ENCODE measurements at places on chromosomes 12 and 14. TPM values are rescaled to one million over a fixed set of nuclear protein-coding genes. Genes with fewer than 3 reads are reported as not detected.
A peak's percentile ranks its signal among the peaks of the same experiment; 100 is the strongest.

DNA sequence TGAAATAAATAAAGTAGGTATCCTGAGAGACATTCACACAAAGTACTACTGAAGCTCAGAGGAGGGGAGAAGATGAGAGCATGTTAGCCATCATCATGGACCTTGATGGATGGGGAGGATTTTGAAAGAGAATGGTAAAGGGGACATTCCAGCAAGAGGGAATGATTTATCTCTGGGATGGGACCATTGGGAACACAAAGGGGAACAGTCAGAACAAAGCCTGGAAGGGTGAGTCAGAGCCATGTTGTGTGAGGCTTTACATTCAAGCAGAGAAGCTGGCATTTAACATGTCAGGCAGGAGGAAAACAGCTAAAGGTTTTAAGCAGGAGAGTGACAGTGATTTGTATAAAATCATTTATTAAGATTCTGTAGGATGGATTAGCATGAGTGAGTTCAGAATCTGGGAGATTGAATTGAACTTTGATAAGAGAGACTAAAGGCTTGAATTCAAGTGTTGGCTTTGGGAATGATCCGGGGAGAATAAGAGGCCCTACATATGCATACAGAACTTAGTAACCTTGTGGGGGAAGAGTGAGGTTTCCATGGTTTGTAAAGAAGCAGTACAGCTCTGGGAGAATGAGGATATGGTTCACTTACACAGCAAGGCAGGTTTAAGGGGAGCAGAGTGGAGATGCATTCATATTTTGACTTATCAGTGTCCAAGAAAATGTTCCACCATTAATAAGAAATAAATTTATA lies 174.4 kb downstream of the SYT10 start:
- no peaks in the 10 kb centered on the region for H3K27me3 ChIP-seq
- H3K36me3 ChIP-seq, result no peaks in the 10 kb centered on the region
- no peak overlapping the region for H3K4me3 ChIP-seq
- no peak for DNase-seq
- no peaks in the 10 kb centered on the region for H3K4me1 ChIP-seq

GRCh38 chr12:67671892-67672291 lies 23.3 kb downstream of the DYRK2 start:
- no peak overlapping the region for H3K4me3 ChIP-seq
- H3K36me3 ChIP-seq, result peaks cover 8% of the 10 kb centered on the region
- DNase-seq, result no peak
- H3K27me3 ChIP-seq, result no peaks in the 10 kb centered on the region

DNA sequence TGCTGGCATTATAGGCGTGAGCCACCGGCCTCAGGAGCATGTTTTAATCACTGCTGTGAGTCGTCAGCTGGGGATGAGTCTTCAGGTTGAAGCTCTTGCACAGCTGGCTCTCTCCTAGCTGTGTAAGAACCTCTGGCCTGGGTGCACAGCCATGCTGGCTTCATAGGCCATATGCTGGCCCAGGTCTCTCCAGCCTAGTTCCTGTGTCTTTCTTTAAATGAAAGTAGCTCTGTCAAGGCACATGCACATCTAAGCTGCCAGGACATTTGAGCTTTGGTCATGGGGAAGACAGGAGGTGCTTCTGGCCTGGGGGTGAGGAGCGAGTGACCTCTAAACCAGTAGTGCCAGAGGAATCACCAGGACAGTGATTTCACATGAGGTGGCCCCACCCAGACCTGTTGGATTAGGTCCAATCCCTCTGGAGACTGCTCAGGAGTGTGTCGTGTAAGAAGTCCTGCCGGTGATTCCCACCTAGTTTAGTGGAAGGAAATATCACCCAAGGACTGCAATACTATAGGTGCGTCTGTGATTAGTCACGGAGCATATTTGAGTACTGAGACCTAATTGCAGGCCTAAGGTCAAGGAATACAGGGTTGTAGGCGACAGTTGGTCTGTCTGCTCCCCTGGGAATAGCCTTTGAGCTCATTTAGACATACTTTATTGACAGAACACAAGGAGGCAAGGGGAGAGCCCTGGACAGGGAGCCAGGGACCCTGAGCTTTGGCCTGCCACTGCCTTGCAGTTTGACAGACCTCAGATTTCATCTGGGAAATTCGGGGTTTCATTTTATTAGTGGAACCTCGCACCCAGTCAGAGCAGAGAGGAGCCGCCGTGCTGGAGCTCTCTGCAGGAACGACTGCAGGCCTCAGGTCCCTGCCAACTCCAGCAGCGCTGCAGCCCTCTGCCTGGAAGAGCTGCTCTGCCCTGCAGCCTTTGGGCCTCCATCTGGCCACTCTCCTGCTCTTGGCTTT lies 67.0 kb downstream of the ANKRD9 start:
- peaks cover 7% of the 10 kb centered on the region for H3K4me1 ChIP-seq
- no peaks in the 10 kb centered on the region for H3K27me3 ChIP-seq
- H3K36me3 ChIP-seq, result peaks cover 5% of the 10 kb centered on the region
- H3K4me3 ChIP-seq, result no peak overlapping the region

DNA sequence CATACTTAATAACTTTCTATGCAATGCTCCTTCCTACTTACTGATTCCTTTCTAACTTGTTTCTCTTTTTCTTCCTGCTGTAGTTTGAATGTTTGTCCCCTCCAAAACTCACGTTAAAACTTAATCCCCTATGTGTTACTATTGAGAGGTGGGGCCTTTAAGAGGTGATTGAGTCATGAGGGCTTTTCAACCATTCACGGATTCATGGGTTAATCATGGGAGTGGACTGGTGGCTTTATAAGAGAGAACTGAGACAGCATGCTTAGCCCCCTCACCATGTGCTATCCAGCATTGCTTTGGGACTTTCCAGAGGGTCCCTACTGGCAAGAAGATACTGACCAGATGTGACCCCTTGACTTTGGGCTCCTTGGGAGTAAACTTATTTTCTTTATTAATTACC lies 66.0 kb upstream of the TRIM9 start:
- H3K27ac ChIP-seq, result no peak overlapping the region
- H3K36me3 ChIP-seq, result no peaks in the 10 kb centered on the region
- no peak overlapping the region for H3K4me3 ChIP-seq
- no peak for DNase-seq
- H3K27me3 ChIP-seq, result no peaks in the 10 kb centered on the region

GRCh38 chr14:67733616-67734015 lies 31.9 kb downstream of the RDH12 start:
- H3K36me3 ChIP-seq, result no peaks in the 10 kb centered on the region
- no peak for DNase-seq
- H3K27ac ChIP-seq, result no peak overlapping the region
- no peak overlapping the region for H3K4me3 ChIP-seq
- H3K4me1 ChIP-seq, result peaks cover 2% of the 10 kb centered on the region

GRCh38 chr12:100061814-100062213 lies 77.1 kb upstream of the ANKS1B start:
- peaks cover 4% of the 10 kb centered on the region for H3K36me3 ChIP-seq
- H3K4me3 ChIP-seq, result no peak overlapping the region
- DNase-seq, result no peak
- H3K27ac ChIP-seq, result no peak overlapping the region
- H3K4me1 ChIP-seq, result peaks cover 3% of the 10 kb centered on the region
- H3K27me3 ChIP-seq, result no peaks in the 10 kb centered on the region

- H3K36me3 ChIP-seq, result peaks cover 2% of the 10 kb centered on the region
- H3K27ac ChIP-seq, result no peak overlapping the region
- DNase-seq, result no peak
- no peak overlapping the region for H3K4me3 ChIP-seq
- no peaks in the 10 kb centered on the region for H3K4me1 ChIP-seq
Measured at GRCh38 chr12:103334466-103334865, 161.3 kb downstream of the C12orf42 start.

DNA sequence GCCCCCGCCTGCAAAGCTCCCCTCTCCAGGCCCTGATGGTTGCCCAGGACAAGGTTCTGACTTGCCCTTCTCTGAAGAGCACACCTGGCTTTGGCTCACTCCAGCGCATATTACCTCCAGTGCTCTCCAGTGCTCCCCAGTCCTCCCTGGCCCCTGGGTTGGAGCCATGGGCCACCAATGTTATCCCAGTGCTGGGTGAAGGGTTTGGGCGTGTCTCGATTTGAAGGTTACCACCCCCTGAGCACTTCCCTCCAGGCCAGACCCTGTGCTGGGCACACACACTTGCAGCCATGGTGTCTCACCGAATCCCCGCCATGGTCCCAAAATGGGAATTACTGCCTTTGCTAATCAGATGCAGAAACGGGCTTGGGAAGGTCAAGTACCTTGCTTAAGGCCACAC lies 11.1 kb downstream of the RITA1 start:
- H3K36me3 ChIP-seq, result no peaks in the 10 kb centered on the region
- no peak overlapping the region for H3K27ac ChIP-seq
- H3K4me1 ChIP-seq, result peaks cover 10% of the 10 kb centered on the region
- no peaks in the 10 kb centered on the region for H3K27me3 ChIP-seq
- DNase-seq, result no peak
- no peak overlapping the region for H3K4me3 ChIP-seq

DNA sequence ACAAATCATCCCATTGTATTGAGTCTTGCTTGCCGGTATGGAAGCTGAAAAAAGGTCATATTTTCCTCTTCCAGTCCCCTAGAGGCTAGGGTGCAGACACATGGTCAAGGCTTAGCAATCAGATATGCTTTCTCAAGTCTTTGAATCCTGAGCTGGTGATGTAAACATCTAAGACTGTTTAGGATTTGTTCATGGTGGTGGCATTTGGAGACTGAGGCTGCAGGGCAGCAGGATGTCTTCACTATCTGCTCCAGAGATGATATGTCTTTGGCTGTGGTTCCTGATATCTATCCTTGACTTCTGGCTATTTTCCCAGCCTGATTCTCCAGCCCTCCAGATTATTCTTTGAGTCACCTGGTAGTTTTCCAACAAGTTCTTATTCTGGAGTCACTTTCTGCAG lies 50.5 kb upstream of the DACT1 start:
- no peak overlapping the region for H3K27ac ChIP-seq
- H3K27me3 ChIP-seq, result peaks cover 4% of the 10 kb centered on the region
- H3K4me3 ChIP-seq, result no peak overlapping the region
- no peaks in the 10 kb centered on the region for H3K36me3 ChIP-seq

GRCh38 chr14:103136388-103137271 lies 13.4 kb downstream of the TNFAIP2 start:
- H3K4me3 ChIP-seq, result no peak overlapping the region
- peaks cover 27% of the 10 kb centered on the region for H3K27me3 ChIP-seq
- no peaks in the 10 kb centered on the region for H3K36me3 ChIP-seq
- DNase-seq, result no peak

- no peak overlapping the region for H3K27ac ChIP-seq
- H3K36me3 ChIP-seq, result peaks cover 2% of the 10 kb centered on the region
- H3K4me1 ChIP-seq, result peaks cover 22% of the 10 kb centered on the region
- H3K27me3 ChIP-seq, result peaks cover 4% of the 10 kb centered on the region
- DNase-seq, result peak; percentile 78
Measured at GRCh38 chr14:49865431-49865859, 12.9 kb upstream of the NEMF start.

DAO gene
- not detected for total RNA-seq
